ENCODE measurements at places on chromosomes 2 and 18.

- DNase-seq = no peak
Observed at GRCh38 chr2:111176867-111177266, 56.2 kb downstream of the BCL2L11 start.

GRCh38 chr2:30213326-30213725, 18.0 kb upstream of the LBH start:
- DNase-seq = no peak

GRCh38 chr2:12928197-12928774, 211.6 kb downstream of the TRIB2 start:
- no peak for DNase-seq

DNA sequence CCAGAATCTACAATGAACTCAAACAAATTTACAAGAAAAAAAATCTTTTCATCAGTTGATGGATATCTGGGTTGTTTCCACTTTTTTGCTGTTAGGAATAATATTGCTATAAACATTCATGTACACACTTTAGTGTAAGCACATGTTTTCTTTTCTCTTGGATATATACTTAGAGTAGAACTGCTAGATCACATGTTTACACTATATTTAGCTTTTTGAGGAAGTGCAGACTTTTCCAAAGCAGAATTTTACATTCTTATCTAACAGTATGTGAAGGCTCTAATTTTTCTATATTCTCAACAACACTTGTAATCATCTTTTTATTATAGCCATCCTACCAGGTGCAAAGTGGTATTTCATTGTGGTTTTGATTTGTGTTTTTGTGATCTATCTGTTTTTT, 103.6 kb upstream of the RMP24 start:
- DNase-seq = no peak

DNA sequence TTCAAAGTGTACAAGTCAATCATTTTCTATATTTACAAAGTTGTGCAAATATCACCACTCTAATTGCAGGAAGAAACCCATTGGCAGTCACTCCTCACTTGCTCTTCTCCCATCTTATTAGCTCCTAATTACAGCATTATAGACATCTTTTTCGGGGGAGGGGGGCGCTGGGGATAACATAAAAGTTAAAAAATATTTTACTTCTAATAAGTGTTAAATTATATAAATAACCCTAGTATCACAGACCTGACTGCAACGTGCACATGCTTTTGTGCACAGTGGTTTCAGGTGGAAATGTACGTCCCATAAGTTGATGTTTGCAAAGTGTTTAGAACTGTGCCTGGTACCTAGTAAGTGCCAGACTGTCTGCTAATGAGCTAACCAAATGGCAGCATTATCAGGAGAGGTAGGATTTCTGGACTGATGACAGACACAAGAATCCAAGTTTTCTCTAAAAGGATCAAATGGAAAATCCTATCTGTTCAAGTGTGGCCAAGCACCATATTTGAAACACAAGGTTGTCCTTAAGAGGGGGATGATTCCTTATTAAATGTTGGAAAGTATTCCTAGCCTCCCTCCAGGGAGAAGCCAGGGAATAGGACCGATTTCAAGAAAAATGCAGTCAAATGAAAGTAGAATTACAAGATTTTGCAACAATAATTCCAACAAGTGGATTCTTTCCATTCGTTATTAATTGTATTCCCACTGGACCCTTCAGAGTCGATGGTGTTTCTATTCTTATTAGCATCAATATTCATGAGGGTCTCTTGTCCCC, 70.0 kb downstream of the ACKR3 start:
- DNase-seq = peak; percentile 8

GRCh38 chr2:164538240-164538866, 82.9 kb downstream of the GRB14 start:
- DNase-seq = no peak

GRCh38 chr2:40087434-40087833, 308.4 kb upstream of the THUMPD2 start:
- DNase-seq = no peak

GRCh38 chr18:7358989-7359726, 128.3 kb downstream of the LRRC30 start:
- DNase-seq = no peak

DNA sequence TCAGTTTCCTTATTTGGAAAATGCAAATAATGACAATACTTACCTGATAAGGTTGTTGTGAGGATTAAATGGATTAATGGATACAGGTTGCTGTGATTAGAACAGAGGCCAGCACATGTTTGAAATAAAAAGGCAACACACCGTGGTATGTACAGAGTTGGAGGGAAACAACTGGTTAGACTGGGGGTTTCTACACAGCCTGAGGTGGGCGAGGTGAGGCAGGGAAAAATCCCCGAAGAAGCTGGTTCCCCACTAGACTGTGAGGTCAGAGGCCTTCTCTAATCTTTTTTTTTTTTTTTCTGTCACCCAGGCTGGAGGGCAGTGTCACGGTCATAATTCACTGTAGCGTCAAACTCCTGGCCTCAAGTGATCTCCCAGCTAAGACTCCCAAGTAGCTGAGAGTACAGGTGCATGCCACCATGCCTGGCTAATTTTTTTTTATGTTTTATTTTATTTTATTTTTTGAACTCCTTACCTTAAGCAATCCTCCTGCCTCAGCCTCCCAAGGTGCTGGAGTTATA, 1.2 kb upstream of the E2F6 start:
- DNase-seq = no peak

- DNase-seq = no peak
Observed at GRCh38 chr2:19963386-19963785, 26.5 kb downstream of the WDR35 start.

- no peak for DNase-seq
Observed at GRCh38 chr2:69169655-69170389, 156.8 kb downstream of the ANTXR1 start.

- no peak for DNase-seq
Observed at GRCh38 chr2:57434972-57435371, 611.6 kb upstream of the VRK2 start.

- no peak for DNase-seq
Observed at GRCh38 chr2:28475088-28475595, 20.7 kb upstream of the PLB1 start.

DNA sequence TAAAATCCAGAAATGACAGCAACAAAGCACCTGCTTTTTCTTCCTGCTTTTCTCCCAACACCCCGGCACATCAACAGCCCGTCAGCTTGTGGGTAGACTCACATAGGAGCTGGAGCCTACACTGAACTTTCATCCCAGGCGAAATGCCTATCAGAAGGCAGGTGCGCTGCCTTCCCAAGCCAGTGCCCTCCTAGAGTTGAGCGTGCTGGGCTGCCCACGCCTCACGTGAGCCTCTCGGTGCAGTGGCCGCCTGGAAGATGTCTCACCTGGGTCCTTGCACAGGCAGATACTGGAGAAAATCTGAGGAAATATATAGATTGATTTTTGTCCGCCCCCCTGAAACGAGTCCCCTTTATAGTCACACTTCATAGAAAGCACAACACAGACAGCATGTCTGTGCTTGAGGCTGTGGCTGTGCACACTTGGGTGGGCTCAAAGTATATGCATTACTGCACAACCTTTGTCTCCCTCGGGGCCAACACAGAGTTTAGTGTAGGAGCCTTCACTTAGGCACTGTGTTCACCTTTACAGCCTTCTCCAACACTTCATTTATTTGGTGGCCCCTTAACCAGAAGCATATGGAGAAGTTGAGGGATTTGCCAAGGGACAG, 112.5 kb downstream of the SMAD7 start:
- DNase-seq = no peak

- no peak for DNase-seq
Observed at GRCh38 chr2:39682066-39682692, 16.5 kb downstream of the TMEM178A start.

DNA sequence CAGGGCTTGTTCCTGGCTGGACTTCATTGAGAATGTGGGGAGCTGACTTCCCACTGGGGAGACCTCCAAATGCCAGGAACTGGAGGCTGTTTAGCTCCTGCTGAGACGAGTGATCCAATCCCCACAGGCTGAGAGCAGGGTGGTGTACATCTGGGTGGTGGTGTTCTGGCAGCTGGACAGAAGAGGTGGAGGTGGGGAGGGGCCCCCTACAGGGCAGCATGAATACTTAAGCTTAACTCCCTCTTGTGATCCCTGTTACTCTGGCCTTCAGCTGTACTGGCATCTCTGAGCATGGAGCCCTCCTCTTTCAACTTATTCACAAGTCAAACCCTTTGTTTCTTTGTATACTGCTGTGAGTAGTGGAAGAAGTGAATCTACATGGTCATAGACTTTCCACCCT, 167.8 kb upstream of the LYPD1 start:
- DNase-seq = no peak

DNA sequence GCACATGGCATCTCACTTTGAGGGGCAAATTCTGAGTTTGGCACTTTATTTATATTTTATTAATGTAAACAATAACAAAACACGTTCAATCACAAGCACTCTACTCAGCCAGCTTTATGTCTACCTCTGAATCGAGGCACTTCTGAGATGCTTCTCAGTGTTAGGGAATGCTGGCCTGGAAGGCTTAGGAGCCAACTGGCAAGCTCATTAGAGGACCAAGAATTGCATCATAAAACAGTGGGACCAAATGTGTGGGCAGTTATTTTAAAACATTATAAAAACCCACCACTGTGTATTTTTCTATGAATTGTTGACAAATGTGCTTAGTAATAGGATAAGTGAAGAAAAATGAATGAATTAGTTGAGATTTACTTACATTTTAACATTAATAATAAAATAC, 46.8 kb upstream of the SMIM21 start:
- no peak for DNase-seq

- DNase-seq = no peak
Observed at GRCh38 chr2:9975328-9975727, 23.8 kb downstream of the GRHL1 start.

- DNase-seq = no peak
Observed at GRCh38 chr18:7725897-7726296, 158.8 kb downstream of the PTPRM start.

DNA sequence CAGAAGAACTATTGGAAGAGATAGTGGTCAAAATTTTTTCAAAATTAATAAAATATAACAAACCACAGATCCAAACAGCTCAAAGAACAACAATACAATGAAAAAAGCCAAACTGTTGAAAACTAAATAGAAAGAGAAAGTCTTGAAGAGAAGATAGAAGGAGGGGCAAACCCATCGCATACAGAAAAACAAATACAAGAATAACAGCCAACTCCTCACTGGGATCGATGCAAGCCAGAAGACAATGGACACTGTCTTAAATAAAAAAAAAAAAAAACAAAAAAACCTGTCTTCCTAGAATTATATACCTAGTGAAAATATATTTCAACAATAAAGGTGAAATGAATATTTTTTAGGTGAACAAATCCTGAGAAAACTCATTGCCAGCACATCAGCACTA, 34.1 kb upstream of the ARHGAP25 start:
- DNase-seq = no peak

GRCh38 chr2:186841940-186842339, 7.0 kb downstream of the ZSWIM2 start:
- no peak for DNase-seq

DNA sequence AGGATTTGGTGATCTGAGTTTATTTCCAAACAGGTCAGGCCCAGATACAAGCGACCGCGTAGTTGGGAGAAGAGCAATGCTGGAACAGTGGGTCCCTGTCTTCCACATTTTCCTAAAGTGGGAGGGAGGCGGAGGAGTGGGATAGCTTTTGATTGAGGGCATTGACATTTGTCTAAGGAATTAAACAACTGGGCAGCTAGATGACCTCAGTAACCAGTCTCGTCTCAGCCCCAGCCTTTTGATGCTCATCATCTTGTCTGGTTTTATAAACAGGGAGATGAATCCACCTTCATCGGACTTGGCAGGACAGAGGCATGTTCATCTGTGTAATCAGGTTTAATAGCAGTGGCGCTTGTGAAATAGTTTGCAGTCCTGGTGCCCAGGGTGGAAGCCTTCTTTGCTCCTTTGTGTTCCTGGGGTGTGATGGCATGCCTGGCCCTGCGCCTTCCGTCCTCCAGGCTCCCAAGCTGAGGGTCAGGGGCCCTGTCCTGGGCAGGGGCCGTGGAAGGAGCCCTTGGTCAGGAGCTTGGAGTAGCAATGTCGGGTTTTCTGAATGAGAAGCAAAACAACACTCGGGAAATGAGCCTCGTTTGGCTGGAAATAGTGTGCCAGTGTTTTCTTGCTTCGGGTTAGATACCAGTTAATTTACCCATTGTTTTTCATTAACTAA, 193.8 kb downstream of the FAM210A start:
- DNase-seq = no peak

- no peak for DNase-seq
Observed at GRCh38 chr18:47585136-47585535, 333.7 kb upstream of the SKOR2 start.

- DNase-seq = no peak
Observed at GRCh38 chr18:10062302-10063300, 148.8 kb downstream of the VAPA start.

GRCh38 chr2:96245609-96246390, 20.0 kb downstream of the TMEM127 start:
- no peak for DNase-seq

GRCh38 chr2:54469484-54470053, 13.4 kb downstream of the SPTBN1 start:
- no peak for DNase-seq

GRCh38 chr18:50192995-50193795, 1.8 kb downstream of the MYO5B start:
- DNase-seq = no peak

- no peak for DNase-seq
Observed at GRCh38 chr2:232124309-232124708, 162.8 kb downstream of the DIS3L2 start.

DNA sequence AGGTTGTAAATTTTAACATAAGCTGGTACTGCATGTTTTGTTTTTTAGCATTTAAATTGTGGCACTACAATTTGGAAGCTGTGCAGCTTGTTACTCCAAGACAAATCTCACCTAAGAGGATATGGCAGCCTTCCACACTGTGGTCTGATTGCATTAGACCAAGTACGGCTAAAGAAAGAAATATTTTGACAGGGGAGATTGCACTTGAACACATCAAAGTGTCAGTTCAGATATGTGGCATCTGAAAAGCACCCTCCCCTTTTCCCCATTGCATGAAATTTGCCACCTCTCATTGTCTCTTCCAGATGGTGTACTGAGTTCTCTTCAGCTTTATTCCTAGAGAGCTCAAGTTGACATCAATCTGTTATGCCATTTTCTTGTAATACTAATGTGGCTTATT, 295.9 kb downstream of the ERBB4 start:
- no peak for DNase-seq

DNA sequence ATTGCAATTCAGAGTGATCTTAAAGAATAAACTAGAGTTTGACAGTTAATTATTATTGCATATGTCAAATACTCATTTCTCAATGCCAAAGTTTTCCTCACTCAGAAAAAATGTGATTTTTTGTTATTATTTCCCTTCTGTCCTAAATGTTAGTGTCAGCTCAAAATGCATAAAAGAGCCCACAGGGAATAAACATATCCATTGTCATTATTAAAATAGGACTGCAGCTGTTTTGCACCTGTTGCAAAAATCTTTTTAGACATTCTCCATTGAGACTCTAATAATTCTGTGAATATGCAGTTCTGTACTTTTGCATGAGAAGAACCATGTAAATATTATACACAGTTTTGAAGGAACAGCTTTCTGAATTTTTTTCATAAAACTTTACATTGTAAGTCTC, 540.0 kb upstream of the SLC39A10 start:
- DNase-seq = no peak

DNA sequence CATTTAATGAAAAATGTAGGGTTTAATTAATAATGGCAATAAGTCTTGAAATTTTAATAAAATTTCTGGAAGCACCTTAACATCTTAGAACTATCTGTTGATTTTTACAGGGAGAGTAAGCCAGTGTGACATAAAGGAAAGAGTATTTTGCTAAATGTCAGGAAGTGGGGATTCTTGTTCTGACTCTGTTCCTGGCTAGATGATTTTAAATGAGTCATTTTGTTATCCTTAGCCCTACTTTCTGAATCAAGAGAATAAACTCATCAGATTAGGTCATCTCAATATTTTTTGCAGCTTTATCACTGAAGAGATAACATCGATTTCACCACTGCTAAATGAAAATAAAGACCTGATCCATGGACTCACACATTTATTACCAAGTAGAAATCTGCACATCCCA, 377.5 kb upstream of the CYRIA start:
- no peak for DNase-seq
